Effector memory CD4-positive, alpha-beta T cell (primary cell): ENCODE measurements at places on chromosomes 6 and 20.

DNA sequence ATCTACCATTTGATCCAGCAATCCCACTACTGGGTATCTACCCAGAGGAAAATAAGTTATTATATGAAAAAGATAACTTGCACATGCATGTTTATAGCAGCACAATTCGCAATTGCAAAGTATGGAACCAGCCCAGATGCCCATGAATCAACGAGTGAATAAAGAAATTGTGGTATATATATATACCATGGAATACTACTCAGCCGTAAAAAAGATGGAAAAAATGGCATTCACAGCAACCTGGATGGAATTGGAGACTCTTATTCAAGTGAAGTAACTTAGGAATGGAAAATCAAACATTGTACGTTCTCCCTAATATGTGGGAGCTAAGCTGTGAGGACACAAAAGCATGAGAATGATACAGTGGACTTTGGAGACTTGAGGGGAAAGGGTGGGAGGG, 100.0 kb upstream of the ADGRF4 start:
- H3K36me3 ChIP-seq: peaks cover 21% of the 10 kb centered on the region
- no peak overlapping the region for H3K4me3 ChIP-seq
- no peak overlapping the region for H3K27ac ChIP-seq
- no peaks in the 10 kb centered on the region for H3K27me3 ChIP-seq
- no peak for DNase-seq

- H3K4me3 ChIP-seq: no peak overlapping the region
- no peak overlapping the region for H3K27ac ChIP-seq
- no peaks in the 10 kb centered on the region for H3K4me1 ChIP-seq
- DNase-seq: no peak
- H3K36me3 ChIP-seq: no peaks in the 10 kb centered on the region
Measured at GRCh38 chr6:162713974-162714780, 13.4 kb downstream of the PRKN start.

- peaks cover 4% of the 10 kb centered on the region for H3K27me3 ChIP-seq
- H3K4me3 ChIP-seq: no peak overlapping the region
- H3K36me3 ChIP-seq: no peaks in the 10 kb centered on the region
- H3K27ac ChIP-seq: no peak overlapping the region
Measured at GRCh38 chr6:122996794-122997505, 915 bp downstream of the CLVS2 start.

GRCh38 chr6:16004934-16005679, 123.8 kb upstream of the MYLIP start:
- no peak overlapping the region for H3K4me3 ChIP-seq
- H3K36me3 ChIP-seq: no peaks in the 10 kb centered on the region

DNA sequence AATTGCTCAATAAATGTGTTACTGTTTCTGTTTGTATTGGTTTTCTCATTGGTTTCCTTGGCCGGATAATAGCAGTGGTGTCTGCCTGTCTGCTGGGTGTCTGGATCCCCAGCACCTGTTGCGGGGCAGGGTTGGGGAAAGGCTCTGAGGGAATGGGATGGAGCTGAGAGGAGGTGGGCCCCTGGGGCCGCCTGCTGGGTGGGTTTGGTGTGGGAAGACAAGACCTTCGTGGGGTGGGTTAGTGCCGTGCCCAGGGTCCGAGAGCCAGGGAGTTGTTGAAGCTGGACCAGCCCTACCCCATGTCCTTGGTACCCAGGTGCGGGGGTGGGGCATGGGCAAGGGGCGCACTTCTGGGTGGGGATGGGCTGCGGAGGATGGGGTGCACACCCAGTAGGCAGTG, 4.0 kb downstream of the SS18L1 start:
- no peaks in the 10 kb centered on the region for H3K36me3 ChIP-seq
- H3K27ac ChIP-seq: no peak overlapping the region
- DNase-seq: no peak
- H3K27me3 ChIP-seq: no peaks in the 10 kb centered on the region
- peaks cover 3% of the 10 kb centered on the region for H3K4me1 ChIP-seq

GRCh38 chr6:38644951-38645350, 5.2 kb upstream of the BTBD9 start:
- no peaks in the 10 kb centered on the region for H3K27me3 ChIP-seq
- peaks cover 9% of the 10 kb centered on the region for H3K4me1 ChIP-seq
- DNase-seq: no peak
- H3K4me3 ChIP-seq: no peak overlapping the region

DNA sequence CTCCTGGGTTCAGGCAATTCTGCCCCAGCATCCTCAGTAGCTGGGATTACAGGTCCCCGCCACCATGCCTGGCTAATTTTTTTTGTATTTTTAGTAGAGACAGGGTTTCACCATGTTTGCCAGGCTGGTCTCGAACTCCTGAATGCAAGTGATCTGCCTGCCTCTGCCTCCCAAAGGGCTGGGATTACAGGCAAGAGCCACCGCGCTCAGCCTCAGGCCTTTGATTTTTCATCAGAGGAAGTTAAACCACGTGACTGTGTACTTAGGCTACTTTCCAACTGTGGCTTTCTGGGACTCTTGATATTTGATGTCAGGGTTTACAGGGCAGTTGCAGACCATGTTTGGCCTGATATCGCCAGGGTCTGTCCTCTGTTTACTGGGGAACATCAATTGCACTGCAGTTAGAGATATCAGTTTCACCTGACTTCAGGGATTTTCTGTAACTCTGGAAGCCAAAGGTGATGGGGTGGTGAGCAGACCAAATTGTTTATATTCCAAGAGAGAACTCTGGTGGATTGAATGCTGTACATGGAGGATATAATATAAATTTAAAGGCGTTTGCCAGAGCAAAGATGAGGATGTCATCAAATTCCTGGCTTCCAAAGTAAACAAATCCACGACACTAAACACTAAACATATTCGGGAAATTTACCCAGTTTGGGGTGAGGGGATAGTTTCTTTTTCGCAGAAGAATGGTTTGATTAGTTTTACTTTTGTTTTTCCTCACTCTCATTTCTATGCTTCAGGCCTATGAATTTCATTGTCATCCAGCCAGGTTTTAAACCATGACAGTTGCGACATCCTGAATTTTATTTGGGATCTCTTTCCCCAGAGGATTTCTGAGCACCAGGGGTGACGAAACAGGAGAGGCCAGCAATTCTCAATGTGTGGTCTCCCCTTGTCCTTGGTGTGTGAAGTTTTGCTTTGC, 4.2 kb downstream of the PSMF1 start:
- H3K27me3 ChIP-seq: no peaks in the 10 kb centered on the region
- no peak for DNase-seq

GRCh38 chr20:44109951-44110361, 77.0 kb downstream of the JPH2 start:
- no peaks in the 10 kb centered on the region for H3K36me3 ChIP-seq
- H3K27ac ChIP-seq: no peak overlapping the region
- H3K27me3 ChIP-seq: peaks cover 3% of the 10 kb centered on the region
- H3K4me1 ChIP-seq: no peaks in the 10 kb centered on the region
- H3K4me3 ChIP-seq: no peak overlapping the region

DNA sequence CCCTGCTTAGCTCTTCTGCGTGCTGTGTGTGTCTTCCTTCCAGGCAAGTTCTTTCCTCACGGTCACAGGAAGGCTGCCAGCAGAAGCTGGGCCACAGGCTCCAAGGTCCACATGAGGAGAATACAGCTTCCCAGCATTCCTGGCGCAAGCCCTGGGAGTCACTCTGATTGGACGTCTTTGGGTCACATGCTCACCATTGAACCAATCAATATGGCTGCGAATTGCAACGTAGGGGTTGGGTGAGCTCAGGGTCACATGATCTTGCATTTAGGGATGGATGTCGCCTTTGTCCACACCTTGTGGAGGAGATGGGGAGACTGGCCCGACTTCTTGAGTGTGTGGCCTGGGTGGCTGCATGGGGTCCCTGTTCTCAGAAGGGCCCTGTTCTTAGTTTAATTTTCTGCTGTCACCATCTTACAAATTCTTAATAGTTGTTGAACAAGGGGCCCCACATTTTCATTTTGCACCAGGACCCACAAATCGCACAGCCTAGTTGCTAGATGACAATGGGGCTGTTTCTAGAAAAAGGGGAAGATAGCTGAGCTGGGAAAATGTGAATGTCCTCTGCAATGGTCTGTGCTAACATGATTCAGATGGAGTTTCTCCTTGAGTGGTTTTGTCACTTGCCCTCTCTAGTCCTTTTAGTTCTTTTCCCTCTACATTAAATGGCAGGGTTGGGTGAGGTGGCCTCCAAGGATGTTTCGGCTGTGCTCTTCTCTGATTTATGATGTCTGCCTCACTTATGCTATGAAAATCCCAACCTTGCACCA, 149.6 kb downstream of the CDH26 start:
- no peak overlapping the region for H3K27ac ChIP-seq
- H3K4me1 ChIP-seq: no peaks in the 10 kb centered on the region
- no peak for DNase-seq
- H3K4me3 ChIP-seq: no peak overlapping the region

GRCh38 chr20:46023999-46024398, 5.0 kb upstream of the SLC12A5 start:
- peaks cover 21% of the 10 kb centered on the region for H3K27me3 ChIP-seq
- H3K4me1 ChIP-seq: peaks cover 15% of the 10 kb centered on the region
- no peak overlapping the region for H3K4me3 ChIP-seq

GRCh38 chr6:43952746-43953145, 174.5 kb downstream of the MRPL14 start:
- no peaks in the 10 kb centered on the region for H3K4me1 ChIP-seq
- no peaks in the 10 kb centered on the region for H3K36me3 ChIP-seq

DNA sequence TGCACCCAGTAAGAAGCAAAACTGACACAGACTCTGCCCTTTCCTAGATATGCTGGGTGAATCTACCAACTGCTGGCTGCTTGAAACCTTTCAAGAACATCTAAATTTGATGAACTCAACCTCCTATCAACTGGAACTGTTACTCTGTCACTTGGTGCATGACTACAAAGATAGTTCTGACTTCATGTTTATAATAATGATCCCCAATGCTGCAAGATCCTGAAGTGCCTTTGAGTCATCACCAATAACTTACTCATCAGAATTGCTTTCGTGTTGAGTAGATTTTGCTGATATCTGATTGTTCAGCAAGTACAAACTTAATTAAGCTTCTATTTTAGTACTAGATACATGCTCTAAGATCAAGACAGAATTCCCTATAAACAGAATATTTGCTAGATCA, 100.2 kb upstream of the ARMC2 start:
- H3K4me3 ChIP-seq: no peak overlapping the region
- DNase-seq: no peak
- no peaks in the 10 kb centered on the region for H3K36me3 ChIP-seq
- no peaks in the 10 kb centered on the region for H3K4me1 ChIP-seq
- H3K27ac ChIP-seq: no peak overlapping the region
- H3K27me3 ChIP-seq: peaks cover 4% of the 10 kb centered on the region

- no peaks in the 10 kb centered on the region for H3K36me3 ChIP-seq
- DNase-seq: no peak
- no peaks in the 10 kb centered on the region for H3K27me3 ChIP-seq
- H3K4me3 ChIP-seq: no peak overlapping the region
Measured at GRCh38 chr6:43990627-43991619, 136.3 kb downstream of the MRPL14 start.

- no peaks in the 10 kb centered on the region for H3K36me3 ChIP-seq
- no peaks in the 10 kb centered on the region for H3K27me3 ChIP-seq
- DNase-seq: no peak
- H3K4me3 ChIP-seq: no peak overlapping the region
- H3K27ac ChIP-seq: no peak overlapping the region
- H3K4me1 ChIP-seq: no peaks in the 10 kb centered on the region
Measured at GRCh38 chr6:41037107-41037900, 1.7 kb downstream of the UNC5CL start.

DNA sequence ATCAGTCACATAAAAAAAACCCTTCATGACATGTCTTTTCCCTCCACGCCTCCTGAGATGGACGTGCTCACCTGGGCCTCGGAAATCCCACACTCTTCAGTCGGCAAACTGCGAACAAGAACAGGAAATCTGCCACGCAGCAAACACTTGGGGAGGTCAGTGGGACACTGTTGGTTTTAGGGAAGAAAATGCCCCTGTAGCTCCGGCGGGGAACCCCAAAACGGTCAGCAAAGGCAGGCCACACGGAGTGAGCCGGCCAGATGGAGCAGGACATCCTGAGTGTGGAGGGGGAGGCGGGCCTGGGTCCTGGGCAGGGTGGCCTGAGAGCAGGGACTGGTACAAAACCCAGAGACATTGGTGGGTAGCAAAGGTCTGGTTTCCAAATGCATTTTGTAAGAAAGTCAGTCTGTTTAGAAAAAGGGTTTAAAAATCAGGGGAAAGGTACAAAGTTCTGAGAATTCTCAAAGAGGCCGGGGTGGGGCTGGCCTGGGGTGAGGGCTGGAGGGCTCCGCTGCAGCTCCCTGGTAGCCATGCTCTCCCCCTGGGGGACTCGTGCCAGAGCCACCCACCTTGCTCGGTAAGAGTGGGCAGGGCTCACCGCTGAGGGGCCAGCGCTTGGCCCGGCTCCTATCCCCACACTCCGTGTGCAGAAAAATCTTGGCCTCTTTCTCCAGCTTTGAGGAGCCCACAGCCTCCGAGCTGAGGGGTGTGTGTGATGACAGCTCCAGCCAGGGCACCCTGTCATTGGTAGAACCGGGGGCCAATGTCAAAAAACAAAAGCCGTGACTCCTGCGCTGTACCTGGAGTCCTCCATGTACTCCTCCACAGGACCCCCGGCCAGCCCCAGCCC, 5.2 kb downstream of the SLC2A4RG start:
- no peak for DNase-seq
- no peak overlapping the region for H3K27ac ChIP-seq
- peaks cover 10% of the 10 kb centered on the region for H3K4me1 ChIP-seq
- H3K27me3 ChIP-seq: no peaks in the 10 kb centered on the region

- H3K4me1 ChIP-seq: no peaks in the 10 kb centered on the region
- H3K27ac ChIP-seq: no peak overlapping the region
- no peak for DNase-seq
Measured at GRCh38 chr6:85516168-85516567, 66.3 kb downstream of the NT5E start.

- no peaks in the 10 kb centered on the region for H3K4me1 ChIP-seq
- no peak overlapping the region for H3K27ac ChIP-seq
- no peak for DNase-seq
- H3K36me3 ChIP-seq: no peaks in the 10 kb centered on the region
Measured at GRCh38 chr20:1275919-1276318, 9.8 kb downstream of the SNPH start.

DNA sequence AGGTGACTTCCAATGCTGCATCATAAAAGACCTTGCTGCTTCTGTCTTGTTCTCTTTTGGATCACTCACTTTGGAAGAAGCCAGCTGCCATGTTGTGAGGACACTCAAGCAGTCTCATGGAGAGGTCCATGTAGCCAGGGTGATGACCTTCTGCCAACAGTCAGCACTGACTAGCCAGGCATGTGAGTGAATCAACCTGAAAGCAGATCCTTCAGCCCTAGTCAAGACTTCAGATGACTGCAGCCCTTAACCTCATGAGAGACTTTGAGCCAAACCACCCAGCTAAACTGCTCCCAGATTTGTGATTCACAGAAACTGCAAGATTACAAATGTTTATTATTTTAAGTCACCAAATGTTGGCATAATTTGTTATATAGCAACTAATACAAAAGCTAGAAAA, 86.0 kb upstream of the IYD start:
- no peaks in the 10 kb centered on the region for H3K4me1 ChIP-seq
- H3K36me3 ChIP-seq: no peaks in the 10 kb centered on the region
- H3K27me3 ChIP-seq: no peaks in the 10 kb centered on the region
- H3K4me3 ChIP-seq: no peak overlapping the region

GRCh38 chr6:1461207-1461606, 71.8 kb downstream of the FOXF2 start:
- H3K36me3 ChIP-seq: no peaks in the 10 kb centered on the region
- H3K27ac ChIP-seq: no peak overlapping the region
- no peaks in the 10 kb centered on the region for H3K4me1 ChIP-seq
- H3K4me3 ChIP-seq: no peak overlapping the region

- no peak overlapping the region for H3K27ac ChIP-seq
- DNase-seq: no peak
- no peaks in the 10 kb centered on the region for H3K4me1 ChIP-seq
- no peak overlapping the region for H3K4me3 ChIP-seq
- H3K36me3 ChIP-seq: no peaks in the 10 kb centered on the region
- no peaks in the 10 kb centered on the region for H3K27me3 ChIP-seq
Measured at GRCh38 chr6:54353975-54354374, 45.7 kb downstream of the TINAG start.

GRCh38 chr20:10924644-10925201, 250.9 kb upstream of the JAG1 start:
- no peaks in the 10 kb centered on the region for H3K36me3 ChIP-seq
- no peak overlapping the region for H3K4me3 ChIP-seq
- no peak for DNase-seq
